ENCODE measurements at places on chromosomes 7 and 10. TPM values are rescaled to one million over a fixed set of nuclear protein-coding genes. Genes with fewer than 3 reads are reported as not detected.

DNA sequence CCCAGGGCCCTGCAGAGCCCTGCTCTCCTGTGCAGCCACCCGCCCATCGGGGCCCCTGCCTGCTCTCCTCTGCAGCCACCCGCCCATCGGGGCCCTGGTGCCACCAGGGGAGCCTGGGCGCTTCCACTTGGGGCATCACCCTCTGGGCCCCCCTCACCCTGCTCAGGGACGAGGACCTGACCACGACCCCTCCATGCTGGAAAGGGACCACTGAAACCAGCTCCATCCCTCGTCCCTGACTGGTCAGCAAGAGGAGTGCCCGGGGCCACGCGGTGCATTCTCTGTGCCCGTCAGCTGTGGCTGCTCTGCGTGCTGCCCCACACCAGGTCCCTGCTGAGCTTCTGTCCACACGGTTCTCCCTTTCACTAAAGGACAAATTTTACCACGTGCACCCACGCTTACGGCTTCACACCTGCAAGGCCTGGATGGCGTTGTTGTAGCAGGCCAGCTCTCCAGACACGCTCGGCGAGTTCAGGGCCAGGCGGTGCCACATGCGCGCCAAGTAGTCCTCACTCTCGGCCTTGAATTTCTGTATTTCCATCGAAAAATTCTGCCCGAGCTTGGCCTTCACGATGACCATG is 57.6 kb downstream of the CFAP46 start:
- DNase-seq = peak; percentile 76

DNA sequence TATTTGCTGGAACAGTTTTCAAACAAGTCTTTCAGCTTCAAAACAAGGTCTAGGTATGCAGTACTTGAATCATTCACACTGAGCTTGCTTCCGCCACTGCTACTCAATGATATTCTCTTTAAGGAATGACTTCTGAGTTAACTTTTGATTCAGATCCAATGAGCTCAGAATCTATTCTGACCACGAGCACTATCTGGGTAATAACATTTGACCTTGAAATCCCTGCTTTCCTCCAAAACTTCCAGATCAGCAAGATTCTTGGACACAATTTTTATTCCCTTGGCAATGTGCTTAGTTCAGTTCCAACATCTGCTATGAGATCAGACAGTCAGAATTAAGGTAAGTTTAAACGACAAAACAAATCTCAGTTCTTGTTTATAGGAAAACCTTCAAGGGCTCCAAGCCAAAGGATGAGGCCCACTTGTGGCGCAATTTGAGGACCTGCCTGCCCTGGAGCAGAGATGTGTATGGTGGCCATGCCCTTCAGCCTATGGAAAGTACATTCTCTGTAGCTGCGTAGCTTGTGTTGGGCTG is 87.2 kb downstream of the RNF216 start:
- no peak for DNase-seq

Gene PRR15
- 6.3 TPM for total RNA-seq

Gene EGR2
- total RNA-seq = 17.8 TPM

Gene PROSER2
- 15.6 TPM for total RNA-seq

All from chondrocyte (in vitro differentiated cells).